ENCODE measurements at places on chromosomes 11 and 22.
A peak's percentile ranks its signal among the peaks of the same experiment; 100 is the strongest.

GRCh38 chr11:123545726-123546270 is 108.6 kb downstream of the SCN3B start:
- no peak for DNase-seq

- DNase-seq, result no peak
Measured at GRCh38 chr11:85784480-85785265, 26.3 kb downstream of the SYTL2 start.

DNA sequence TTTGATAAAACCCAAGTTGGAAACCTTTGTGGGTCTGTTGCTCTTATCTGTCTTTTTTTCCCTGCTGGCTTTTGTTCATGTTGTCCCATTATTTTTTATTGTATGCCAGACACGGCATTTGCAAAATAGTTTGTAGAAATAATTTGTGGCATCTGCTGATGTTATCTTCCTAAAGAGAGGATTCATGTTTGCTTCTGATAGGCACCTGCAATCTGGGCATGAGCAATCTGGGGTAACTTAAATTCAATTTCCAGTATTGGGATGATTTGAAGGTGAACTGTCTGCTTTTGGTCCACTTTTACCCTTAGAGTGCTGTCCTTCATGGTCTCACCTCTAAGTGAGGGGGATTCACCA is 126.9 kb downstream of the CEP164 start:
- DNase-seq, result no peak

GRCh38 chr22:49929211-49929979 is 11.0 kb downstream of the CRELD2 start:
- peak; percentile 66 for DNase-seq

DNA sequence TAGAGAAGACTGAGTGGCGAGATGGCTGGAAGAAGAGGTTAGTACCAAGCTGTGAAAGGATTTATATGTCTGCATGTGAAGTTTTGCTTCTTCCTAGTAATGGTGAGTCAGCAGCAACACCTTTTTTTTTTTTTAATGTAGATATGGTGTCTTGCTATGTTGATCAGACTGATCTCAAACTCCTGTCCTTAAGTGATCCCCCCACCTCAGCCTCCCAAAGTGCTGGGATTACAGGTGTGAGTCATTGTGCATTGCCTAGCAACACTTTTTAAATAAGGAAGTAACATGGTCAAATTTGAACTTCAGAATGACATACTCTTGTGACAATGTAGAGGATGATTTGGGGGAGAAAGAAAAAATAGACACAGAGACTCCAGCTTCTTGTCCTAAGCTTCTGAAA is 6.5 kb upstream of the CSTPP1 start:
- no peak for DNase-seq

- peak; percentile 66 for DNase-seq
Measured at GRCh38 chr11:126113515-126113957, 50.9 kb upstream of the CDON start.
